ENCODE measurements at places on chromosomes 3 and 15.
A peak's percentile ranks its signal among the peaks of the same experiment; 100 is the strongest.

DNA sequence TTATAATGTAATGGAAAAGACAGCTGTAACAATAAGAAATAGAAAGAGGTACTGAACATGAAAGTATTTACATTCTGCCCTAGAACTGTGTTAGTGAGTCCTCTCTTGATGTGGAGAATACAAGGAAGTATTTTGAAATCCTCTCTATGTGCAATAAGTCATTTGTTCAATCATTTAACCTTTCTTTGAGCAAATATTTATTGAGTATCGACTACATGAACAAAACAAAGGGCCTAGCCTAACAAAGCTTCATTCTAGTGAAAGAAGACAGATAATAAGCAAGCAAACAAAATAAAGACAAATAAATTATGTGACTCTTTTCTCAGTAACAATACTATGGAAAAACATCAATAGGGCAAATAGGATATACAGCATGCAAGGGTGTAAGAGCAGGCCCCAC, 354.9 kb upstream of the ATP11B start:
- no peak for DNase-seq

GRCh38 chr15:55283379-55284147, 6.0 kb downstream of the RAB27A start:
- DNase-seq = no peak

DNA sequence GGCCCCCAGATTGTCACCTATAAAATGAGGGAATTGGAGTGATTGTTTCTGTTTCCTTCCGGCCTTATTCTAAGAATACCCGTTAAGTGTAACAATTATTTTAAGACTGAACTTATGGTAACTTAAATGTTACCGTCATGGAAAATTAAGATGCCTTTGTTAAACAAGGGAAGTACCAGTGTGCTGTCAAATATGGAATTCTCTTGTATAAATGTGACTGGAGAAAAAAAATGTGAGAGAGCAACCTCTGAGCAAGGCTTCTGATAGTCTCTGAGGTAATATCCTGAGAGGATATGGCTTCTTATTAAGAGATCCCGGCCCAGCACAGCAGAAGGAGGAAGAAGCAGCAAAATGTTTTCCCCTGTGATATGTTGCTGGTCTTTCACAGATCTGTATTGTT, 480.7 kb upstream of the ADAMTS9 start:
- DNase-seq = no peak

DNA sequence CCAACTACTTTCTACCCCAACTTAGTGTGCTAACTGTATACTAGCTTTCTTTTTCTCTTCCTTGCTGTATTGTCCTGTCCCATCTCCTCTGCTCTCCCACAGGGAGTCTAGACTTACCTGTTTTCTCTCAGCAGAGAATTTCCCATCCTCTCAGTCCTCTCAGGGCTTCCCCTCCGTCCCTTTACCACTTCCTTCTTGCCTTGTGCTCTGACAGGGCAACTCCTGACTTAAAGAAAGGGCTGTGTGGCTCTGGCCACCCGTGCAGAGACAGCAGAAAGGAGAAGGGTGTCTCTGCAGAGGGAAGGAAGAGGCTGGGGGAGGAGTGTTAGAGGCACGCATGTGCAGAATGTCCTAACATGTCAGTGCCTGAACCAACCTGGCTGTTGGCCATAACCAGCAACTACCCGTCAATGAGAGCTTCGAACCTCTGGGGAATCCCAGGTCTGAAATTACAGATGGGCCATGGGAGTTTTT, at the start of gene GCSAM:
TSS of gene GCSAM (minus strand) at position 274 of the 474 bp plus-strand sequence. CDS start at position 146, 128 bp downstream.
- DNase-seq = peak; percentile 89

DNA sequence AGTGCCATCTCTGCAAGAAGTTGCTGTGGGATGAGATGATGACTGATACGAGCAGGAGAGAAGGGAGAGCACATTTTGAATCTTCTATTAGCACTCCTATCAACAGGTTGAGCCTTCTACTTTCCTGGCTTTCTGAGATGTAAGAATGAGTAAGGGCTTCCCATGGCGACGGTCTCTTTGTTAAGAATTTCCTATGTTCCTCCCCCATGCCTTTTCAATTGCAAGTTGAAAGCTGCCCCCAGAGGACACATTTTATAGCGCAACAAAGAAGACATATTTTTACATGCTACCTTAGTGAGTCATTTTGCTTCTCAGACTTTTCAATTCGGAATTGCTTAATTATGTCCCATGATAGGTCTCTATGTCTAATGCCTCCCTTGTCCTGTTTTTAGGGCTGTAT, 71.3 kb upstream of the LRTM1 start:
- no peak for DNase-seq
